ENCODE measurements at places on chromosomes 6 and 20. TPM values are rescaled to one million over a fixed set of nuclear protein-coding genes. Genes with fewer than 3 reads are reported as not detected.

DNA sequence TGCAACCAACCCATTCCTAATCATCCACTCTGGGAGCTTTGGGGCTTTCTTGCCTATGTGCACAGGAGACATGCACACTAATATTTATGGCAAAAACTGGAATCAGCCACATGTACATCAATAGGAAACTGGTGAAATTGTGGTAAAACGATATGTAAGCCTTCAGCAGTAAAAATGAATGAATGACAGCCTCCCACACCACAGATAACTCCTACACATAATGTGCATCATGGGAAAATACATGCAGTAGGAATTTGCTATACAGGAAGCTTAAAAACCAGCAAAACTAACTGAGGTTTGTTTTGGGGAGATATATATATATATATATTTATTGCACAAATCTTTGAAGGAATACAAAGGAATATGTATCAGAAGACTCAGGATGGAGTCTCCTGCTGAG, 47.6 kb downstream of the HLA-G start:
- no peak for DNase-seq

DNA sequence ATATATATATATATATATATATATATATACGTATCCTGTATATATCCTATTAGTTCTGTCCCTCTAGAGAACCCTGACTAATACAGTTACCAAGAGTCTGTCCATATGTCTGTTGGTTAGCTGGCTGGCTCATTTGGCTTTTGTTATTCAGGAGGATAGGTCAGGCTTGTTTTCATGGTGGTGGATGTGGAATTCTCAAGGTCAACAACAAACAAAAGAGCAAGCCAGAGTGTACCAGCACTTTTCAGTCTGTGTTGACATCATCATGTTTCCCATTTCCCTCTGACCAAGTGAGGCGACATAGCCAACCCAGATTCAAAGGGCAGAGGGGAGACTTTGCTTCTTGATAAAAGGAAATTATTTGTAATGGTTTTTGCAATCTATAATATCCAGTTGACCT, 88.5 kb upstream of the PTCHD4 start:
- DNase-seq = no peak

DNA sequence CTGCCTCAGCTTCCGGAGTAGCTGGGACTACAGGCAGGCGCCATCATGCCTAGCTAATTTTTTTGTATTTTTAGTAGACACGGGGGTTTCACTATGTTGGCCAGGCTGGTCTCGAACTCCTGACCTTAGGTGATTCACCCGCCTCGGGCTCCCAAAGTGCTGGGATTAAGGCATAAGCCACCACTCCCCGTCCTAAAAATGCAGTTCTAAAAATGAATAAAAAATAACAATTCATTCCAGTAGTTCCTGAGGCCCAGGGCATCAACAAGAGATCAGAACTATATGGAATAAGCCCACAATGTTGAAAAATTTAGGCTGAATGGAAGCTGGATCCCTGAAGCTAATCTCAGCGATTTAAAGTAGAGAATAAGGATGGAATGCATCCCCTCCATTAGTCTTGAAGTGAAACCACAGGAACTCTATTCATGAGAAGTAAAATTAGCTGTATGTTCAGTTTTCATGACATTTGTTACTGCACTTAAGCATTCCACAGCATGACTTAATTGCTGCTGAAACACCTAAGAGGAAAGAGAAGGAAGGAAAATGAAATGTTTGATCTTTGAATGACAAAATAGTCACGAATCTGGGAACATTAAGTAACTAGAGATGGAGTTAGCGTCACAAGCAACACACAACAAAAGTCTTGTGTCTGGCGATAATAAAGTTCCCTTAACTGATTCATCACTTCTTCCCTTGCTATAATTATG, 80.4 kb upstream of the RIPOR2 start:
- DNase-seq = no peak

DNA sequence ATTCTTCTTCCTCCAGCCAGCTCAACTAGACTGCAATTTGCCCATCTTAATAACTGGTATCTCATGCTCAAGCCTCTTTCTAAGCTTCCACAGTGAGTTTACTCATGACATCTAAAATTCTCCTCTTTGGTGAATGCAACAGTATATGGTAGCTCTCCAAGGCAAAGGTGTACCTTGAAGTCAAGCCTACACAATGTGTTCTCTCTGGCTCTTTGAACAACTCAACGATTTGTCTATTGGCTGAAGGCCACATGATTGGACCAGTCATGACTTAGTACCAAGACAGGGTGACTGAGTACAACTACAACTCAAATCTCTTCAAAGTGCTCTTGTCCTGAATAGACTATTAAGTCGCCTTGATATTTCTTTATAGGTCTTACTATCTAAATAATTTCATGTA, 199.6 kb downstream of the PKHD1 start:
- no peak for DNase-seq

DNA sequence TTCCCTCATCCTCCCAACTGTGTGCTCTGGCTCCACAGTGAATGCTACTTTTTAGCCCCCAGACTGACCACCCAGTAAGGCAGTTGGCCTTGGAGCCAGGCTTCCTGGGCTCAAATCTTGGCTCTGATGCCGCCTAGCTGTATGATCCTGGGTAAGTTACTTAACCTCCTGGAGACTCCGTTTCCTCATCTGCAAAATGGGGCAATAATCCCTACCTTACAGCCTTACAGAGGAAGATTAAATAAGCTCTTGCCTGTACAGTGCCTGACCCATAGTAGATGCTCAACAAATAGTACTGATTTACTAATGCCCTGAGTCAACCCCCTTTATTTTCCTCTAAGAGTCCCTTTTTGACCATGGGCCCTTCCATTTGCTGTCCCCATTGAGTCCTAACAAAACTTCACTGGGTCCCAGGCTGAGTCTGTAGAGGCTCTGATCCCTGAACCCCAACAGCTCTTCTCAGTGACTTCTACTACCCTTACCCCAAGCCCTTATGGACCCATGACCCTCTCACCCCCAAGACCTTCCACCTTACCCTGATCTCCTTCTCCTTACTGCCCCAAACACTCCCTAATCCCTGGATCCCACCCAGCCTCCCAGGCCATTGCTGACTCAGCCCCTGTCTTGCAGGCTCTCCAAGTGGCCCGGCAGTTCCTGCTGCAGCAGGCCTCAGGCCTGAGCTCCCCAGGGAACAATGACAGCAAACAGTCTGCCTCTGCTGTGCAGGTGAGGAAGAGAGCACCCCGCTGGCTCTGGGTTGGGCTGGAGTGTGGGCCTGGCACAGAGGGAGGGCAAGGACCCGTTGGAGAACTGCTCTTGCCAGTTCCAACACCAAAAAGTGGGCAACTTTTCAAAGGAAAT, 31.4 kb downstream of the FOXP4 start:
- DNase-seq = no peak

- no peak for DNase-seq
Measured at GRCh38 chr6:137175157-137175867, 1.9 kb upstream of the IL22RA2 start.

DNA sequence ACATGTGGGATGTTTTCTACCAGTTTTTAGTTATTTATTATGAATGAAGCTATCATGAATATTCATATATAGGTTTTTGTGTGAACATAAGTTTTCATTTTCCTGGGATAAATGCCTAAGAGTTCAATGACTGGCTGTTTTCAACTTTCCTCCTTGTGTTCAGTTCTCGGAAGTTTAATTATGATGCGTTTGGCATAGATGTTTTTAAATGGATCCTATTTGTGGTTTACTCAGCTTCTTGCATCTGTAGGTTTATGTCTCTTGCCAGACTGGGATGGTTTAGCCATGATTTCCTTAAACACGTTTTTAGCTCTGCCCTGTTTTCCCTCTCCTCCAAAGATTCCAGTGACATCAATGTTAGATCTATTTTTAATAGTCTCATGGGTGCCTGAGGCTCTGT, 411.1 kb upstream of the CDH4 start:
- DNase-seq = no peak

Gene CTAGE9
- total RNA-seq = not detected

Measured in esophagus muscularis mucosa (tissue), 4 donors.